ENCODE measurements at places on chromosomes 12 and 14.

GRCh38 chr12:66629138-66629870 lies 49.6 kb downstream of the GRIP1 start:
- DNase-seq: no peak

DNA sequence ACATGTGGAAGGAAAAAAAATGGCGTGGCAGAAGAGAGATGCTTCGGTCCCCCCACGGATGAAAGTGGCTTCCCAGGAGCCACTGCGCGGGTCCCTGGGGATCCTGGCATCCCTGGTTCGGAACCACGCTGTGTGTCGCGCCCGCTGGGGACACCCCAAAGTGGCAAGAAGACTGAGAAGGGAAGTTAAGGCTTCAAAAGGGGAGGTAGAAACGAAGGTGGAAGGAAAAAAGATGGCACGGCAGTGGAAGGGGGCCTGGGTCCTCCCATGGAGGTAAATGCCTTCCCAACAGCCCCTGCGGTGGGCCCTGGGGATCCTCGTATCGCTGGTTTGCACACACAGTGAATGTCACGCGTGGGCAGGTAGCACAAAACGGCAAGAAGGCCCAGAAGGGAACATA lies 281.7 kb downstream of the ALG10 start:
- no peak for DNase-seq

DNA sequence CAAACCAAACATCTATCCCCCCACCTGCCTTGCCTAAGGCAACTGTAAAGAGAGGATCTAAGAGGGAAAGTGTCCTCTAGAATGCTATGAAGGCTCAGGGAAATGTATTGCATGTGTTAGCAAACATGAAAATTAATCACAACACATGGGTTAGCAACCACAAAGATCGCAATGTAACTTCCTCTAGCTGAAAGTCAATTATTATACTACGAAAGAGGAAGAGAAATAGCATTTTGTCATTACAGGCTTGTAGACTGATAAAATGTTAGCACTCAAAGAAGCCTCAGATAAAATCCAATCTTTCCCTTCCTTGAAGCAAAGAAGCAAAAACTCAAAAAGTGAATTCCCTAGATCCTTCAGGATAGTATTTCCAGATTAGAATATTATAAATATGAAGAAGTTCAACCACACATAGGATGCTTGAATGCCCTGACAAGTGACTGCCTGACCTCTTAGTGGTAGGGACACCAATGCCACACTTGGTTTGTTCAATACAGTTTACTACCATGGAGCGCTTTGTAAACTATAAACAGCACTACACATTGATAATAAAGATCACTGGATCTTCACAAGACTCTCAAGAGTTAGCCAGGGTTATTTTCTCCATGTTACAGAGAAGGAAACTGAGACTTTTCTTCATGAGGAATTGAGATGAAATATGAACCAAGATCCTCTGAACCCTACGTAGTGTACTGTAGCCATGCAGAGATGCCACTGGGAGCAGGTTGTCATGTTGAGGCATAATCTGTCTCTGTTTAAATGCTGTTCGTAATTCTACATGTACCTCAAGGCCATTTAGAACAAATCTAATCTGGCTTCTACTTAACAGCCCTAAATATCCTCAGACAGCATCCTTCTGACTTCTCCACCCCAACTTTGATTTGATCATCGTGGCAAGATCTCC lies 100.7 kb downstream of the ITPR2 start:
- DNase-seq: no peak

GRCh38 chr12:54680374-54680773 lies 32.2 kb upstream of the DCD start:
- no peak for DNase-seq

DNA sequence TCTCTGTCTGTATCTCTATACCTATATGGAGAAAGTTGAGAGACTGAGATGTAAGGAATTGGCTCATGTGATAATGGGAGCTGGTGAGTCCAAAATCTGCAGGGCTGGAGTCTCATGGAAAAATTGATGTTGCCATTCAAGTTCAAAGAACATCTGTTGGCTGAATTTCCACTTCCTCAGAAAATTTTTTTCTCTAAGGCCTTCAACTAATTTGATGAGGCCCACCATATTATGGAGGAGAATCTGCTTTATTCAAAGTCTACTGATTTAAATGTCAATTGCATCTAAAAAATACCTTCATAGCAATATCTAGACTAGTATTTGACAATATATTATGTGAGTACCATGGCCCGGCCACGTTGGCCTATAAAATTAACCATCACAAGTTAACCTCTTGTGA lies 261.4 kb downstream of the VRK1 start:
- no peak for DNase-seq

- DNase-seq: no peak
Measured at GRCh38 chr12:76055393-76055792, 23.8 kb upstream of the PHLDA1 start.

- DNase-seq: no peak
Measured at GRCh38 chr12:3179731-3180130, 102.6 kb downstream of the TSPAN9 start.

- DNase-seq: no peak
Measured at GRCh38 chr12:67358781-67359338, 89.7 kb downstream of the CAND1 start.

GRCh38 chr12:100359822-100360221 lies 2.9 kb downstream of the SLC17A8 start:
- DNase-seq: no peak

GRCh38 chr12:32126720-32127119 lies 20.1 kb downstream of the BICD1 start:
- no peak for DNase-seq

- no peak for DNase-seq
Measured at GRCh38 chr12:28602786-28603185, 412.5 kb downstream of the CCDC91 start.

DNA sequence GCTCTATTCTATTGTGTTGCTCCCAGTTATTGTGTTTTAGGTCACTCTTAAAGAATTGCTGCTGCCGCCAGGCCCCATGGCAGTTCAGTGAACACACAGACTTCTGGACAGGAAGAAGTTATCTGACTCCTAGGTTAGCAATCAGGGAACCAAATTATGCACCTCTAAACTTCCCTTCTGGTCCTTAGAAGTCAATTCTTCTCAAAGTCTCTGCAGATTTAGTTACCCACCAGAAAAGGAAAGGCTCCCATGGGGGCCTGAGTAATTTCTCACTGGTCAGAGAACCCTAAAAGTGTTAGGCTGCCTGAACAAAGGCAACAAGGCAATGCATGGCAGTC lies 10.0 kb downstream of the EMP1 start:
- no peak for DNase-seq

- DNase-seq: no peak
Measured at GRCh38 chr14:72478471-72478893, 415.4 kb downstream of the DPF3 start.

DNA sequence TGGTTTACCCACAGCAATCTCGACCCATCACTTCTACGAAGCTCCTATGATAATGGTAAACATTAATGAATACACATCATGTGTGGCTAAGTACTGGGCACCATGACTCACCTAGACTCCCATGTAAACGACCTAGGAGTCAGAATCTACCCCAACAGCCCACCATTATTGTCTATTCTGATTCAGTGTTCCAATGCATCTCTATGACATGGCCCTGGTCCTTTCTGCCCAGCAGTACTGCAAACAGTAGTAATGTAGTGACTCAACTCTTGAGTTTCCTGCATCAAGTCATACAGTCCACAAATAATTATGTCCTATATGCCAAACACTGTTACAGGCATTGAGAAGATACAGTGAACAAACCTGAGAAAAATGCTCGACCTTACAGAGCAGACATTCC lies 14.6 kb downstream of the GTF2A1 start:
- DNase-seq: no peak

DNA sequence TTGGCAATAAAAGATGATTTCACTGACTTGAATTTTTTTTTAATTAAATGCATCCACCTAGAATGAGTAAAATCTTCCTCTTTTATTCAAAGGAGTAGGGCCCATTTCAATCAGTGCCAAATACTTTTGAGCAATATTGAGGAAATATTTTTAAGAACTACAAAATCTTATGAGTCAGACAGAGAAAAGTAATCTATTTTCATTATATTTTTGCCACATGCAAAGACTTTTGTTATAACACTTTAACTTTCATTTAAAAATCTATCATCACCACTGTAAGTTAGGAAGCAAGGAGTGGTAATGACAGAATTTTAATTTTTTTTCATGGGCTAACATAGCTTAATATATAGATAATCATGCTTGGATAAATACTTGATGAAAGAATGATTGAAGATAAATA lies 345.2 kb upstream of the KITLG start:
- DNase-seq: no peak

- no peak for DNase-seq
Measured at GRCh38 chr12:110012137-110012536, 12.9 kb downstream of the ANKRD13A start.

DNA sequence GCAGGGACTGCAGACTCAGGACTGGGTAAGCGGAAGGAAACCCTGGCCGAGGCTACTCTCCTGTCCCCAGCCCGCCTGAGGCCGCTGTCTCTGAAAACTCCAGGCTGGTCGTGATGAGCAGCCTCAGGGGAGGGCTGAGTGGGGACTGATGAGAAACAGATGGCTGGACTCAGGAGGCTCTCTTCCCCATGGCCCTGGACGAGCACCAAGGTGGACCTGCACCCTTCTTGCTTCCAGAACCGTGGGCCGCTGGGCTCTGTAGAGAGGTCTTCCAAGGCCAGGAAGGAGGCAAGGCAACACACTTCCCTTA lies 1.1 kb downstream of the TEX22 start:
- no peak for DNase-seq

DNA sequence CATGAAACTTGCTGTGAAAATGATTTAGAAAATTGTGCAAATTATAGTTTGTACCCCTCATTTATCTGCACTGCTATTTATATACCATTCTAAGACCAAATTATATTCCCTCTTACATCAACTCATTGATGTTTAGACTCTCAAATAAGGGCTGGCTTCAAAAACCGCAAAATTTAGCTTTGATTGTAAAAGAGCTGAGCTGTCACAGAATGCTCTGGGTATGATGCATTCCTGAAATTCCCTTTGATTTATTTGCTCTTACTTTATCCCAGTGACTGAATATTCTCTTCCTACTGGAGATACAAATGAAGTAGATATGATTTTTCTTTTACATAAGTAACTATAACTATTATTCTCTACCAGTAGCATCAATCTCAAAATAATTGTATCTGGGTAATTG lies 78.0 kb upstream of the TMTC2 start:
- DNase-seq: no peak

DNA sequence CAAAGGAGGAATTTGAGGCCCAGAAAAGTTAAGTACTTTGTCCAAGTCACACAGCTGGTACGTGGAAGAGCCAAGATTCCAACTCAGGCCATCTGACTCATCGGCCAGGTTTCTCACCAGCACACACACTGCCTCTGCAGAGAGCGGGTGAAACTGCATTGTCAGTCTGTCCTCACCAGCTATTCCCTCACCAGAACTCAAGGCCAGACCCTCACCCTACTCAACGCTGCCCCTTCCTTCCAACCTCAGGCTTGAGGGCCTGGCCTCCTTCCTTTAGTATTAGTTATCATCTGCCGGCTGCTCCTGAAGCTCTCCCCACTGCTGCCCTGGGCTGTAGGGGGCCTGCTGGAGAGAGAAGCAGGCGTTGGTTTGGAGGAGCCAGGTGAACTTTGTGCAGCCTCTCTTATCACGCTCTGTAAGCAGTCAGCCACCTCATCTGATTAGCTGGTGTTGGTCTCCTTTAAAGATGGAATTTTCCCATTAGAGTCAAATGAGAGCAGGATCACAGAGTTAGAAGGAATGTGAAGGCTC lies 16.6 kb upstream of the PLEK2 start:
- DNase-seq: no peak

GRCh38 chr12:41089438-41089837 lies 98.7 kb upstream of the PDZRN4 start:
- no peak for DNase-seq

GRCh38 chr14:67668559-67668958 lies 5.9 kb downstream of the VTI1B start:
- no peak for DNase-seq

DNA sequence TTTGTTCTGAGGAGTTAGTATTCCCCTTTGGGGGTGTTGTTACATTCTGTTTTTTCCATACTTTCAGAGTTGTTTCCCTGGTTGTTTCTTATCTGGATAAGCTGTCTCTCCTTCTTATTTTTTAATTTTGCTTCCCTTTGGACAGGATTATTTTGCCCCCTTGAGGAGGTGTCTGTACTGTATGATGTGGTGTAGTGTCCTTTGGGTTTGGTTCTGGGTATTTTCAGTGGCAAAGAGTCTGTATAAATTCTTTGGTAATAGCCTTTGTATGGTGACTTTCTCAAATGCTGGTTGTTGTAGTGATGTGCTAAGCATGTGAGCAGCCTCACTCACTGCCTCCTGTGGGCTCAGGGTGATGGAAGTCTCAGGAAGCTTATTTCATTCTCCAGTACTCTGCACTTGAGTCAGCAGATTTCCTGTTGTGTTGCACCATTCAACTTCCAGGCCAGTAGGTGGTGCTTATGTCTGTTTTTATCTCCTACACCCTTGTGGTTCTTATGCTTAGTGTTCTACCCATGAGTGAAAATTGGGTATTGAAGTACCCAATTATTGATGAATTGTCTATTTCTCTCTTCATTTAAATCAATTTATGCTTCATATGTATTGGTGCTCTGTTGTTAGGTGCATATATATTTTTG lies 103.3 kb upstream of the PMCH start:
- no peak for DNase-seq

DNA sequence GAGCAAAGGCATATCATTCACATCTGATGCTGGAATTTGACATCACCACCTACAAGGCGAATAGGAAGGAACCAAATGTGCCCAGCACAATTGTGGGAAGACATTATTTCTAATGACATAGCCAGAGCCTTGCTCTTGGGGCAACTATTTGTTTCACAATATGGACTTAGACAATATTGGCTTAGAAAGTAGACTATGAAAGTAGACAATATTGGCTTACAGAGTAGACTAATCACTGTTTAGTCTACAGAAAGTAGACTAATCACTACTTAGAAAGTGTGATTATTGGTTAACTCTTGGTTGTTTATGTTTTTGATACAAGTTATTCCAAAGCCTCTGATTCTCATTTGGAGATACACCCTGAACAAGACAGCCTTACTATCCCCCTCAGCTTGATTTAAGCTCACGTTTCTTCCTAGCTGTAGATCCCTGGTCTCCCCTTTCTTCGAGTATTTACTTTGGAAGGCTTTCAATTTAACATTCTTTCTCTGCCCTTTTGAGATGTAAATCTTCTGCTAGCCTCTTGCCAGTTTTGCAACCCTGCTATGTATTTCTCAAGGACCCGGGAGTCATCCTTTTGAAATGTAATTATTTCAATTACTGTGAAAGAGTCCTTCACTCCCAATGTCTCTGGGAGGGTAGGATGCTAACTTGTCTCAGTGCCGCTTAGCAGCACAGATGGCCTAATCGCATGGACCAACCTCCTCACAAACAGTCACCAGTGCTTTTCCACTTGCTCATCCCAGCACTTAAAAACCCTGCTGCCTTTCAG lies 843.2 kb downstream of the GALC start:
- no peak for DNase-seq

All from amygdala (tissue), 56 donors.